NCI-H446 (cell line): ENCODE measurements at places on chromosomes 7 and 10.

- DNase-seq: no peak
Measured at GRCh38 chr7:124516911-124517310, 248.7 kb downstream of the GPR37 start.

DNA sequence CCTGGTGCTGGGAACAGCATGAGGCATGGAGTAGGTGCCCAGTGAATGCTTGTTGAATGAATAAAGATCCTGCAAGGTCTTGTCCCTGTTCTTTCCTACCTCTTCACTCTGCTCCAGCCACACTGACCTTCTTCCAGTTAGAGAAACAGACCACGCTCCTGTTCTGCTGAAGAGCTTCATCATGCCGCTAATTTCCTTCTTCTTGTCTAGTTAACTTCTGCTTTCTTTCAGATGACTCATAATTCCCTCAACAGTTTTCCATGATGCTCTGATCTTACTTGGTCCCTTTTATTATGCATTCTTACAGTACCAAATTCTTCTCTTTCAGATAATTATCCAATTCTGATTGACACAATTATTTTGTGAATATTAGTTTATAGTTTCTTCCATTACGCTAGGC, 59.5 kb upstream of the C1QL3 start:
- DNase-seq: no peak

DNA sequence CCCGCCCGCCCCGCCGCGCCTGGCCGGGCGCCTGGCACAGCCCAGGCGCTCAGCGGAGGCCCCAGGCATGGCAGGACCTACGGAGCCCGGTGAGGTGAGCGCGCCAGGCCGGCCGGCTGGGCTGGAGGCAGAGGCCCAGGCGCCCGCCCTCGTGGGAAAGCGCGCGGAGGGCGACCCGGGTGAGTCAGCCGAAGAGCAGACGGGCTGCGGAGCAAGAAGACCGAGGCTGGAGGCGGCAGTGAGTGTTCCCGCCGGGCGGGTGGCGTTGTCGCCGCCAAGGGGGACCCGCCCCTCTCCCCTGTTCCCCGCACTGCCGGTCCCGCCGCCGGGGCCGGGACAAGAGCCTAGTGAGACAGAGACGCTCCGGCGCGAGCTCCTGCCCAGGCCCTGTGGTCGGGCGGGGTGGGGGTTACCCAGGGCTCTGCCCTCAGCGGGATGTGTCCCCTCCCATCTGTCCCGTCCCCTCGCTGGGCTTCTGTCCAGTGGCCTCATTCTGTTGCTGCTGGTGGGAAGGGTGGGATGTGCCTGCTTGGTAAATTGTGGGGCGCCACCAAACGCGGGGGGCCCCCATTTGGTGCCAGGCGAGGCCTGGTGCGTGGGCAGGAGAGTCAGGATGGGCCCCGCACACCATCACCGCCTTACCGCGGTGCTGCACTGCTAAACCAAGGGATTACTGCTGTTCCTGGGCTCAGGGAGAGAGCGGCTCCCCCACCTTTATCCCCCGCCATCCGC, 17.0 kb upstream of the NODAL start:
- DNase-seq: no peak

DNA sequence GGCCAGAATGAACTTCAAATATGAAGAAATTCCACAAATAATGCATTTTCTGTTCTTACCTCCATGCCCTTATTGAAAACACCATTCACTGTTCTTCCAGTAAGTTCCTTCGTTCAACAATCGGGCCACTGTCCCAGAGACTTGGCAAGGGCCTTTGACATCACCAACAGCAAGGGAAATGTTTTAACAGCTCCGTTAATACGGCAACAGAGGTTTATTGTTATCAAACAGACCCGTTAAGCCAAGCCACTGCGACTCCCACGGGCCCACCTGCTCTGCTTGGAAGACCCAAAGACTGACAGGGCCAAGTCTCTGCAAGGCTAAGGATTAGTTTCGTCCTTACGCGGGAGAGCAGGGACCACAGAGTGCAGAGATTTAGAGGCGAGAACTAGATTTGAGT, 43.4 kb upstream of the LYZL1 start:
- no peak for DNase-seq
